ENCODE measurements at places on chromosomes 1 and 21.
A peak's percentile ranks its signal among the peaks of the same experiment; 100 is the strongest.

GRCh38 chr1:223811634-223812101 lies 34.1 kb downstream of the TP53BP2 start:
- DNase-seq: no peak

DNA sequence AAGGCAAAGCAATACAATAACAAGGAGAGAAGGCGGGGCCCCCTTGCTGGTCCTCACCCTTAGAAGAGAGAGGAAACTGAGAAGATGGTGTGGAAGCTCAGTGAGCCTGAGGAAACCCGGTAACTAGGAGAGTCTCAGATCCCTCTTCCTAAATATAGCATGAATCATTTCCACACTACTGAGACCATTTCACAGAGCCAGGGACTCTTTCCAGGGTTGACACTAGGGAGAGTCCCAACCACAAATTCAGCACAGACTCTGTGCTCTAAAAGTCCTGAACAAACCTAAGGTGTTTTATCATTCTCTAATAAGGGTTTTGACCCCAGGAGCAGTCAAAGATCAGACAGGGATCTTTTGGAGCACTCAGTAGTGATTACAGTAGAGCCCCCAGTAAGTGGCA lies 647.7 kb downstream of the KCNT2 start:
- DNase-seq: no peak

DNA sequence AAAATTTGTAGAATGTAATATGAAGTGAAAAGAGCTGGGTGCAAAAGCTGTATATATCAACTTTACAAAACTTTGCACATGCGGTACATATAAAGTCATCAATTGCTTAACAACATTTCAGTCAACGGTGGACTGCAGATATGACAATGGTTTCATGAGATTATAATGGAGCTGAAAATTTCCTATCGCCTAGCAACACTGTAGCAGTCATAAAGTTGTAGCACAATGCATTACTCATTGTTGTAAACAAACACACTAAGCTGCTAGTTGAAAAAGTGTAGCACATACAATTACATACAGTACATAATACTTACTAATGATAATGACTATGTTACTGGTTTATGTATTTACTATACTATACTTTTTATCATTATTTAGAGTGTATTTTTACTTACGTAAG lies 64.0 kb downstream of the RGS7 start:
- no peak for DNase-seq

GRCh38 chr1:8678673-8679394 lies 138.6 kb downstream of the RERE start:
- DNase-seq: no peak

GRCh38 chr1:36222481-36223380 lies 1.5 kb upstream of the THRAP3 start:
- DNase-seq: no peak

DNA sequence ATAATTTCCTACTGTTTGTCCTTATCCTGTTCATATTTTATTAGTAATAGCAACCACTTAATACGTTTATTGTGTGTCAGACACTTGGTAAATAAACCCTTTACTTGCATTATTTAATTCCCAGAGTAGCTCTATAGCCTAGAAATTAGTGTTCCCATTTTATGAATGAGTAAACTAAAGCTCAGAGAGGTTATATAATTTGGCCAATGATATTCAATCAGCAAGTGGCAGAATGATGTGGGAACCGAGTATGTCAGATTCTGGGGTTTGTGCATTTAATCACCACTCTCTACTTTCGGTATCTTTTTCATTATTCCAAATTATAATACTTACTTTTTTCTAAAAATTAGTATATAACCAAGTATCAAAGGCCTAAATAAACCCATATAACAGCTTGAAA lies 6.6 kb upstream of the ARPC5 start:
- no peak for DNase-seq

- DNase-seq: no peak
Measured at GRCh38 chr1:159208175-159208825, 3.6 kb downstream of the ACKR1 start.

GRCh38 chr1:212981025-212981495 lies 30.7 kb downstream of the VASH2 start:
- DNase-seq: no peak

DNA sequence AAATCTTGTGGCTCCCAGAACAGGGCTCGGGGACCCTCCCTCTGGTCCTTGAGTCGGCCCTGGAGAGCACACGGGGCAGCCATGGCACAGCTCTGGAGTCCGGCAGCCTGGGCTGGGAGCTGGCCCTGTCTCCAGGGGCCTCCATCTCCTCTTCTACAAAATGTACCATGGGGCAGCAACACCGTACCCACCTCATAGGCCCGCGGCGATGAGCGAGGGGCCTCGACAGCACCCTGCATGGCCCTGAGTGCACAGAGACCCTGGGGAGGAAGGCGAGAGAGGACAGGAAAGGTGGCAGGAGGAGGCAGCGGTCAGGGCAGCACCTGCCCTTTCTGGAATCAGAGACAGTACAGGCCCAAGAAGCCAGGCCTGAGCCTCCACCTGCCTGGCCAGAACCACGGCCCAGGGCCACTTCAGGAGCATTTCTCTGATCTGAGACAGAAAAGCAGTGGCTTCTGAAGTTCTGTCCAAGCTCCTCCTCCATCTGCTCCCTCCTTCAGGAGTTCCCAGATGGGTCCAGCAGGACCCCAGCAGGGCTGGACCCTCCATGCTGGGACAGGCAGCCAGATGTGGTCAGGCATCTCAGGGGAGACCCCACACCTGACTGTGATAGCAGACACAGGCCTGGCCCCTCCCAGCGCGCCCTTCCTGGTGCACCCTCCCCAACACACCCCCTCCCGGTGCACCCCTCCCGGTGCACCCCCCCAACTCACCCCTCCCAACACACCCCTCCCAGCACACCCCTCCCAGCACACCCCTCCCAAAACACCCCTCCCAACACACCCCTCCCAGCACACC lies 75.9 kb upstream of the ARHGEF16 start:
- no peak for DNase-seq

GRCh38 chr1:119885903-119886783 lies 10.2 kb downstream of the ADAM30 start:
- peak; percentile 19 for DNase-seq

GRCh38 chr21:42145569-42146272 lies 73.2 kb upstream of the ABCG1 start:
- DNase-seq: peak; percentile 42

DNA sequence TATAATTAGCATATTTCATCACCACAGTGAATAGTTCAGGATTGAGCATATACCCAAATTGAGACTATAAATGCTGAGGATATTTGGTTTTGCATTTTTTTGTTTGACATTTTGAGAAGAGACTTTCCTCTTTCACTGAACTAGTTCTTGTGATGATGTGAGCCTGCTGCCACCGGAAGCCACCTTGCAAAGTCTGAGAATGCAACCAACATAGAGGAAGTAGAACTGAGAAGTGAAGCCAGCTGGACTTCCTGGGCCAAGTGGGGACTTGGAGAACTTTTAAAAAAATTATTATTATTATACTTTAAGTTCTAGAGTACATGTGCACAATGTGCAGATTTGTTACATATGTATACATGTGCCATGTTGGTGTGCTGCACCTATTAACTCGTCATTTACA lies 102.3 kb downstream of the RPE65 start:
- DNase-seq: no peak

DNA sequence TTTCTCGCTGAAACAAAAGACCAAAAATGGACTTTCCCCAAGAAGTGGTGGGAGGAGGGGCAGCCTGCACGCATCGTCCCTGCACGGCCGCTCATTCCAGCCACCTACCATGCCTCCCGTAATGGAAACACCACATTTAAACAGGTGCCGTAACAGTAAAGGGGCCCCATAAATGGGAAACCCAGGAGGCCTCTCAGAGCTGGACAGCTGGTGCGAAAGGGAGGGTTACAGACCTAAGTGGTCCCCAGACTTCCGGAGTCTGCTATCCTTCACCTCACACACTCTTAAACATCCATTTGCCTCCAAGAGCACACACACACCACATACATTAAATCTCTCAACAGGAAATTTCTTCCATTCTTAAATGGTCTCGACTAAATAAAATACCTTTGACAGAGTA lies 120.7 kb upstream of the SOD1 start:
- no peak for DNase-seq

DNA sequence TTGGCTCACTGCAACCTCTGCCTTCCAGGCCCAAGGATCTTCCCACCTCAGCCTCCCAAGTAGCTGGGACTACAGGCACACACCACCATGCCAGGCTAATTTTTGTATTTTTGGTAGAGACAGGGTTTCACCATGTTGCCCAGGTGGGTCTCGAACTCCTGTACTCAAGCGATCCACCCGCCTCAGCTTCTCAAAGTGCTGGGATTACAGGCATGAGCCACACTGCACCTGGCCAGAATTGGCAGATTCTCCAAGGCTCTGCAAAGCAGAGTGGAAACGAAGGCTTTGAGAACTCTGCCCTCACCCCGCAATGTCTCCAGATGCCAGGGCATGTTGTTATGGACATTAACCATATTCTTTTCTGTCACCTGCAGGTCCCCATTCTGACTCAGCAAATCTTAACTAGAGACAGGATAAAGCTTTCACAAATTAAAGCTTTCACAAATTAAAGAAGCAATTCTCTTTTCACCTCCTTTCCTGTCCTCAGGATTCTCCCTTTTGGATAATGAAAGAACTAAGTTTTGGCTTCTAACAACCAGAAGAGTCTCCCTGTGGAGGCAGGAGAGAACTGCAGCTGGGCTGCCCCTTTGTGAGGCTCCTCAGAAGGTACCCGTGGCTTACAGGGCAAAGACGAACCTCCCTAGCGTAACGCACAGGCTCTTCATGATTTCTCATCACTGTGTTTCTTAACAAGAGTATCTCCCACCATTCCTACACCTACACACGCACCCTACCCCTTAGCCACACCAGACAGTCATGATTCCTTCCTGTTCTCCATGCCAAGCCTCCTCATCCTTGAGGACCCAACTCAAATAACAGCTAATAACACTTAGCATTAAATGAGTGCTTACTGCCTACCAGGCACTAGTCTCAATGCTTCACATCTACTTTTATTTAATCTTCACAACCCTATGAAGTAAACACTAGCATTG lies 29.8 kb downstream of the GPA33 start:
- DNase-seq: no peak

GRCh38 chr1:26285366-26286063 lies 5.6 kb downstream of the SH3BGRL3 start:
- no peak for DNase-seq

DNA sequence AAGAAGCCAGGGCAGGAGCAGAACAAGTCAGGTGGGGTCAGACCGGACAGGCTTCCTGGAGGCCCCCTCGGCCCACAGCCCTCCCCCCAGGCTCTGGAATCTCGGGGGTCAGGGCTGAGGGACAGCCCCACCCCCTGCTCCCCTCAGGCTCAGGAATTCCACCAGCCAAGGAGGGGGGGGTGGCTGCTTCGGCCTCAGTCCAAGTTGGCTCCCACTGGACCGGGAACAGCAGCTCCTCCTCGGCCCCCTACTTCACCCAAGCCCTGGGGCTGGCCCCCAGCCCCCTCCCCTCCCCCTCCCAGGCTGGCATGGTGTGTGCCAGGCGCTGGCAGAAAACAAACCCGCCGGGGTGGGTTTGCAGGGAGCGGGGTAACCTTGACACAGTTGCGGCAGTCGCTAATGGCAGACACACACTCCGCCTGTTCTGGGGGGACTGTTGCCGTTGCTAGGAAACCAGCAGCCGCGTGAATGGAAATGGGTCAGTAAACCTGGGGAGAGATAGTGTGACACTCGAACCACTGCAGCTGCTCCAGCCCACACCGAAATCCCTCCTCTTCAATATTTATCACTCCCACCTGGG lies 32.4 kb downstream of the AHDC1 start:
- DNase-seq: no peak

- DNase-seq: no peak
Measured at GRCh38 chr1:19476450-19477190, 8.7 kb downstream of the CAPZB start.

DNA sequence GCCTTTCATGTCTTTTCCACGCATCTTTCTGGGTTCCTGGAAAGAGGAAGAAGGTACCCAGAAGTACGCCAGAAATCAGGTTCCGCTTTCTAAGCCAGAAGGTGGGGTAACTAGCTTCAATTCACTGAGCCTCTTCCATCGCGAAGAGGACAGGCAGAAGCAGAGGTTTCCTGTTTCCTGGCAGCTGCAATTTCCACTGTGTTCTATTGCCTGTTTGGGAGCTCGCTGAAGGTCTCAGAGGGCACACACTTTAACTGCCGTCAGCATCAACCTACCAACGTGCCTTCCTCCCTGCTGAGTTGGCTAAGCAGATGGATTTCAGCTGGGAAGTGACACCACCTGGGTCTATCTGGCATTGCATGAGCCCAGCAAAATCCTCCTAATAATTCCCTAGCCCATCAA lies 10.0 kb downstream of the NCF2 start:
- DNase-seq: no peak

DNA sequence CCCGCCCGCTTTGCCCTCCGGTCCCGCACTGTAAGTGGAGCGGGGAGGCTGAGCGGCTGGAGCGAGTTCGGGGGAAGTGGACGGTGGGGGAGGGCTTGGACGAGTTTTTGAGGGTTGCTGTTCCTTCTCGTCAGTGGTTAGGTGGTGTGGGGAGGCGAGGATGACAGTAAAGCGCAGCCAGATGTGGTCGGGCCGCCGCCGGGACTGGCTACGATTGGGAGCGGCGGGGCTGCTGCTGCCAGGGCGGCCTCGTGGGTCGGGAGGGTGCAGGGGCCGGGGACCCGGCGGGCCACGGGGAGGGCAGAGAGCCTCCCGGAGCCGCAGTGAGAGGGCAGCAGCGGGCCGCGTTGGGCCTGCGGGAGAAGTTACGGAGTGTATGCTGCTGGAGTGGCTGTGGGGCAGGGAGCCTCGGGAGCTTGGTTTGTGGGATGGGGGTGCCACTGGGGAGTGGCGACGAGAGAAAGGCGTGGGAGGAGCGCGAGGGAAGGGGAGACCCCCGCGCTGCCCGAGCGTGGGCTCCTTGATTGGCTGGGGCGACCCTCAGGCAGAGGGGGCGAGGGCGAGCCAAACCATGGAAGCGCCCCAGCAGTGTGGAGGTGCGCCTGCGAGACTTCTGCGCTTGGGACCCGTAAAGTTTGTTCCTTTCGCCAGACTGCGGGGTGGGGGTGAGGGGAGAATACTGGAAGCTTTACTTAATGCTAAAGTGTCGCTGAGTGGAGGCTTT lies 2.1 kb downstream of the ADGRL2 start:
- no peak for DNase-seq

- no peak for DNase-seq
Measured at GRCh38 chr1:147245129-147245528, 2.6 kb downstream of the CHD1L start.

- DNase-seq: no peak
Measured at GRCh38 chr1:63976006-63976405, 202.2 kb downstream of the ROR1 start.

GRCh38 chr1:206131037-206131436 lies 13.8 kb upstream of the AVPR1B start:
- no peak for DNase-seq

GRCh38 chr1:99004861-99005442 lies at the start of gene PLPPR5:
Gene PLPPR5, minus strand, starts transcription at chr1:99004861. Its CDS starts 190 bp downstream, at chr1:99004671.
- DNase-seq: no peak

- peak; percentile 16 for DNase-seq
Measured at GRCh38 chr1:42784946-42785693, at the start of gene TMEM269. Gene TMEM269, plus strand, starts transcription at chr1:42784991. Its CDS starts 4,903 bp downstream, at chr1:42789894.

- no peak for DNase-seq
Measured at GRCh38 chr1:3459051-3459908, 4.8 kb downstream of the ARHGEF16 start.

Measured in activated T-helper 1 cell treated with anti-CD3 and anti-CD28 coated beads, Interleukin-2, amount 50 U/mL, for 16 hours (primary cell).